Stimulated activated CD4-positive, alpha-beta T cell treated with anti-CD3 and anti-CD28 coated beads, Interleukin-2, amount 100 ng/mL, for 24 hours (primary cell): ENCODE measurements at places on chromosomes 3 and 15.

GRCh38 chr15:35557544-35557943 lies 11.6 kb upstream of the DPH6 start:
- no peak for DNase-seq

GRCh38 chr3:109191421-109191820 lies 54.9 kb downstream of the C3orf85 start:
- no peak for DNase-seq

DNA sequence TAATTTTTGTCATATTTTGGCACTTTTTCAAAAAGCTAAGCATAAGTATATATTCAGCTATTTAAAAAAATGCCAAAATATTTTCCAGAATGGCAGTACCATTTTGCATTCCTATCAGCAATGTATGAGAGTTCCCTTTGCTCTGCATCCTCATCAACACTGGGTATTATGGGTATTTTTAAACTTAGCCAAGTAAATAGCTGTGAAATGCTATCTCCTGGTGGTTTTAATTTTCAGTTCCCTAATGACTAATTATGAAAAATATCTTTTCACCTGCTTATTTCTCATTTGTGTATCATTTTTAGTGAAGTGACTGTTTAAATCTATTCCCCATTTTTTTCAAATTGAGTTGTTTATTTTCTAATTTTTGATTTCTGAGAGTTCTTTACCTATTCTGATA lies 199.7 kb upstream of the NECTIN3 start:
- no peak for DNase-seq

DNA sequence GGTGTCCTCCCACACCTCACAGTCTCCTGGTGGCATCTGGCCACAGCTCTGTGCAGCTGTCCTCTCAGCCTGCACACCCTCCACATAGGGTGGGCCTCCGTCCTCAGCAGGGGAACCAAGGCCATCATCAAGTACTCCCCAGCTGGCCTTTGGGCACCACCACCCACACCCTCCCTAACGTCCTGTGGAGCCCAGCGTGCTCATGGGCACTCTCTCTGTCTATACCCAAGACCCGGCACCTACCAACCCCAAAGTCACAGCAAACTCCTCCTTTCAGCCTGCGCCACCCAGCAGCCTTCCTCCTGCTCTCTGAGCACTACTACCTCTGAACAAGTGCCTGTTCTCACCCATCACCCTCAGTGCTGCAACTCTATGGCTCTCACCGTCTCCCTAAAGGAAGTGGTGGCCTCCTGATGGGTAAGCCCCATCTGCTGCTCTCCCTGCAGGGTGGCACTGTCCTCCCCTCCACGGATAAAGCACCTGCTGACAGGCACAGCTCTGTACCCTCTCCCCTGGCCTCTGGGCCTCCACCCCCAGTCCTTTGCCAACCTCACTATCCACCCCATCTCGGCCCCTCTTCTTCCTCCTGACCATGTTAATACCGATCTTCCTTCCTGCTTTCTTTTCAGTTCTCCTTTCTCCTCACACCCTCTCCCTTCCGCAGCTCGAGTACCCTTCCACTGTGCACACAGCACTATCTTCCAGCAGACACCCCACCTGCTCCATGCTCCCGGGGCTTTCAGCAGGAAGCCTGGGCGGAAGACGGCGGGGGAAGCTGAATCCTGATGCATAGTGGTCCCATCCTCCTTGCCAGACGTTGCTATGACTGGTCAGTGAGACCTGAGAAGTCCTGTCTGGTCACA lies 31.5 kb downstream of the SLC41A3 start:
- no peak for DNase-seq

DNA sequence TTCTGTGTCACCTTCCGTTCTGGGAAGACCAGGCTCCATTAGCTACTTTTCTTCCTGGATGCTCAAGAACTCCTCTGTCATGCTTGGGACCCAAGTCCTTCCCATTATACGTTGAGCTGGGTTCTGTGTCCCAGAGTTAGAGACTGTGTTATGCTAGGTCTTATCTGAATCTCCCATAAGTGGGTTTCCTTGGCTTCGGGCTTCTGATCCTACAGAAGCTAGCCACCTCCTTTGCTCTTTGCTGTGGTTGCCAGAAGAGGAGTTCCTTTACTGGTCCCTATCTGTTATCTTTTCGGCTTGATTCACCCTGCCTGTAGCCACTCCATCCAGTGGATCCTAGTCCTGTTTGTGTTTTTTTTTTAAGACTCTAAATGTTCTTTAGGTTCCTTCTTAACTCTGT lies 38.0 kb downstream of the TYRO3 start:
- no peak for DNase-seq

DNA sequence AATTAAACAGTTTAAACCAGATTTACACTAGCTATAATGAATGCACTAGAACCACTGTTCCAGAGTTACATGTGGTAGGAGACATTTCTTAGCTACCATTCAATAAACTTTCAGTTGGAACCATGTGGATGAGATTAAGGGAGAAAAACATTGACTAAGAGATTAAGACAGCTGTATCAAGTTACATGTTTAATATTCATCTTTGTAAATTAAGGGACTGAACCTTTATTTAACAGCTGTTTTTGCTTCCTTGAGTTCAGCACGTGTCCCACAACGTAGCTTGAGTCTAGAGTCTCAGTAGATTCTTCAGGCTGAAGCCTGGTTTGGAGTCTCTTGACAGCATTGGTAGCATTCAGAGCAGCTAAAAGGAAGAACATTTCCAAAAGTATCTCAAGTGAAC lies 27.2 kb upstream of the CFAP44 start:
- no peak for DNase-seq

DNA sequence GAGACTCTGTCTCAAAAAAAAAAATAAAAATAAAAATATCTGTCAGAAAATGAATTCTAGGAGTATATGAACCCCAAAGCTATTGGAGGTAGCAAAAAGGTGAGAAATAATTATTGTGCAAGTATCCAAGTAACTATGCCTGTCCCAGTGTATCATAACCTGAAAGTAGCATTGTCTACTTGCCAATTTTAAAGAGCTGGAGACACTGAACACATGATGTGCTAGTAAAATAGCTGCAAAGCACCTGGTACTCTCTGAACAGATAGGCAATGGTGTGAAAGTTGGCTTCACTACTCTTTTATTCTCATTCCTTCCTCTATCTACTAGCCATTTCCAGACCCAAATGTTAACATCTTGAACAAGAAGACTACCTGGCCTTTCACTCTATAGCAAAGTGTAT lies 208.9 kb downstream of the FOXP1 start:
- no peak for DNase-seq

GRCh38 chr3:139762302-139762701 lies 84.5 kb upstream of the NMNAT3 start:
- no peak for DNase-seq
